ENCODE measurements at places on chromosomes 7 and 10.

DNA sequence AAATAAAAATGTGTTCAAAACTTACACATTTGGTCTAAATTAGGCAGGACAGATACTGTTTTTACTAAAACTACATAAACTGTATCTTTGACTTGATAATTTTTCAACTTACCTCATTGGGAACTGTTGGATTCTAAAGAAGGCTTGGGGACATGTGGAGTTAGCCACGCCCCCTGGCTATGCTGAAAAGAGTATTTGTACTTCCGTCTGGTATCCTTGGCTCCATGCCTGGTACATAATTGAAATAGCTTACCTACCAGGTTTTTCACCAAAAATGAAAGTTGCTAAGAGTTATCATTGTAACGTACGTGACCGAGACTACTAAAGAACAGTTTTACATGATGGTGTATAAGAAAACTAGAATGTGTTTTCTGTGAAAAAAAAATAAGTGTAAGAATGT is 604.8 kb upstream of the IGFBP3 start:
- no peak for DNase-seq

DNA sequence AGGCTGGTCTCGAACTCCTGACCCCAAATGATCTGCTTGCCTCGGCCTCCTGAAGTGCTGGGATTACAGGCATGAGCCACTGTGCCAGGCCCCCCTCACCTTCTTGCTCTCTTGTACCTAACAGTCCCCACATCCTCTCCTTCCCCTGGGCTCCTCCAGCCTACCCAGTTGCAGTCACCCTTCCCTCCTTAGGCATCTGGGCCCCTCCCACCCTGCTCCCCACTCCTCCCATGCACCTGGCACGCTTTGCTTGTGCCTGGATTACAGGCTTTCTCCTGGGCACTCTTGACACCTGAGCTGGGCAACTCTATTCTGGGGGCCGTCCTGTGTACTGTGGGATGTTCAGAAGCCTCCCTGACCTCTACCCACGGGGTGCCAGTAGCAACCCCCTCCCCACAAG is 3.0 kb downstream of the CLDN15 start:
- DNase-seq = no peak

DNA sequence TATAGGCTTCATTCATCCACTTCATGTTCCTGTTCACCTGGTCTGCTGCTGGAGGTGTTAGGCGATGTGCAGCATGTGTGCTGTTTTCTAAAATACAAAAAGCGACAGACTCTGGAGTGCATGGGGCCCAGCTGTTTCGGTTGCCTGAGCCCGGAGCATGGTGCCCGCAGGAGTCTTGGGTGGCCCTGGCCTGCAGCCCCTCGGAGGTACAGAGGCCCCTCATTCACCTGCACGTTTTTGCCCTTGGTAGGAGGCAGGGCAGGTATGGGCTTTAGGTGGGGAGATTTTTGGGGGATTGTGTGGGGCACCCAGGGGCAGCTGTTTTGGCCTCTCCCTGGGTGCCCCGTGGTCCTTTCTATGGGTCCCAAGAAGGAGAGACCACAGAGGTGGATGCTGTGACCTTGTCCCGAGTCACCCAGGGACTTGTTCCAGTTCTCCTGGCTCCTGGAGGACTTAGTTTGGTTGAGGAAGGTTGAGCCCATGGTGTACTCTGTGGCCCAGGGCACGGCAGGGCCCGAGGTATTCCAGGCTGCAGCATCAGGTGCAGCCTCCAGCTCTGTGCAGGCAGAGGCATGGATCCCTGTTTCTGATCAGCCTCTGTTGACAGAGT is 130.7 kb downstream of the TRRAP start:
- DNase-seq = no peak

GRCh38 chr10:36676321-36676720 is 449.1 kb upstream of the ANKRD30A start:
- DNase-seq = peak; percentile 5

- DNase-seq = no peak
Observed at GRCh38 chr7:150317748-150318444, 5.3 kb upstream of the LRRC61 start.

GRCh38 chr7:2386964-2387669 is 16.3 kb upstream of the CHST12 start:
- DNase-seq = no peak

DNA sequence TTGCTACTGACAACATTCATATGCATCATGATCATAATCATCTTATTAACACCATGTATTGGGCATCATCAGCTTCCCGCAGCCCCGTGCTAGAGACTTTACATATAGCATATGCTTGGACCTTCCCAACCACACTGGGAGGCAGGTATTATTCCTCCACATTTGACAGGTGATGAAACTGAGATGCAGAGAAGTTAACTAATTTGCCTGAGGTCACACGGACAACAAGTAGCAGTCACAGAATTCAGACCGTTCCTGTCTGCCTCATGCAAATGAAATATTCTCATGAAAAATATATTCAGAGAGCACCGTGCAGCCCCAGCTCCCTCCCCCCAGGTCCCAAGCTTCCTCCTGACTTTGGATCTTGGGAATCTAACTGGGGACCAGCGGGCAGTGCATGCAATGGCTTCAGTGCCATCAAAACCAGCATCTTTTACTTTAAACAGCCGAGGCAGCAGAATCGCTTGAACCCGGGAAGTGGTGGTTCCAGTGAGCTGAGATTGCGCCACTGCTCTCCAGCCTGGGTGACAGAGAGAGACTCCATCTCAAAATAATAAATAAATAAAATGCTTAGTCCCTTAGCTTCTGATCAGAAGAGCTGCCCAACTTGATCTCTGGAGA is 112.2 kb upstream of the GPR26 start:
- DNase-seq = no peak

DNA sequence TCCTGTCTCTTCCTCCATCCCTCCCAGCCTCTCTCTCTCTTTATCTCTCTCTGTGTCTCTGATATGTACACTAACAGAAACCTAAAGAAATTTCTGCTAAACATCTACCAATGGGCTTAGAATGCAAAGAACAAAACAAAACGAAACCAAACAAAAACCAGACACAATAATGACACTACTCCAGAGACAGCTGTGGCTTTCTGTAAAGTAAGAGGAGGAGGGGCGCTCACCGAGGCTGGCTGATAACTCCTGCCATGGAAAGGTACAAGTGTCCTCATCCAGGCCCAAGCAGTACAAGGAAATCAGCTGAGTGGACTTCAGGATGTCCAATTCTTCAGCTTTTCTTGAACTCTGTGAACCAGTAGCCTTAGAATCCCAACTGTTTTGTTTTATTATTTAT is 70.4 kb upstream of the FZD8 start:
- DNase-seq = no peak

DNA sequence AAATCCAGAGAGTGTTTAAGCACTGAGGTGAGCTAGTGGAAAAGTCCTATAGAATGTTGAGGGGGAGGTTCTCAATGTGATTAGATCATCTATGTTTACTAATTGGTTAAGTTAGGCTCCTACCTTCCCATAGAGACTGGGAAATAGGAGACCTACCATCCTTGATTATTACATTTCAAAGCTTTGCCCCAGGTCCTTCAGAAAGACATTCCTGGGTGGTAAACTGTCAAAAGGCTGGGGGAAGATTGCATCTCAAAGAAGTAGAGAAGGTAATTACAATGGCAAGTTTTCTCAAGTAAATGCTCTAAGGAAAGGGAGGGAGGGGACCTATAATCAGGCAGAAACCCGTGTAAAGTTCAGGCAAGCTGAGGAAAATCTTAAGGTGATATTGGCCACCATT is 247.8 kb upstream of the SMIM30 start:
- DNase-seq = no peak

DNA sequence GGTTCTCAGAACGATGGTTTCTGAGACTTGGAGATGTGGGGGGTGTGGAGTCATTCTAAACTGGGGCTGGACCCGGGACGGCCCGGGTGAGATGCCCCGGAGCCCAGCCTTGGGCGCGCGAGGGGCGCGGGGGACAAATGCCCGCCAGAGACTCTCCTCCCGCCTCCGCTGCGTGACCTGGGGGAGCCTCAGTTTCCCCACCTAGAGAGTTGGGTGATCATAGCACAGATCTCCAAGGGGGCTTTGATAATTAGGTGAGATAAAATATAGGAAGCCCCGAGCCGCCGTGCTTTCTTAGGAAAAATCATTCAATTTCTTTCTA is 658 bp upstream of the FZD8 start:
- no peak for DNase-seq

DNA sequence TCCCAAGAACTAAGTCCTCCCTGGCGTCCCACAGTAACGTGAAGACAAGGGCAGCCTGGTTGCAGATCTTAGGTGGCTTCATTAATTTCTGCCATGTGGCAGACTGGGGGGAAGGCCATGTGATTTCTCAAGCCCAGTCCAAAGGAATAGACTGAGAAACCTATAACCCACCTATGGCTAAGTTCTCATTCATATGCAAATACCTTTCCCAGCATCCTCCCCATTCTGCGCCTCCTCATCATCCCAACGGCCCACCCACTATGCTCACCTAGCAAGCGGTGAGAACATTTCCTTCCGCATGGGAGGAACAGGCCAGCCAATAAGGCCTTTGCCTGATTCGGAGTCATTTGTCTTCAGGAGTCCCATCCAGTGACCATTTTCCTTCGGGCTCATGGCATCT is 8.2 kb upstream of the CLEC2L start:
- DNase-seq = no peak

GRCh38 chr7:70599446-70600190 is 532.3 kb upstream of the GALNT17 start:
- DNase-seq = no peak

DNA sequence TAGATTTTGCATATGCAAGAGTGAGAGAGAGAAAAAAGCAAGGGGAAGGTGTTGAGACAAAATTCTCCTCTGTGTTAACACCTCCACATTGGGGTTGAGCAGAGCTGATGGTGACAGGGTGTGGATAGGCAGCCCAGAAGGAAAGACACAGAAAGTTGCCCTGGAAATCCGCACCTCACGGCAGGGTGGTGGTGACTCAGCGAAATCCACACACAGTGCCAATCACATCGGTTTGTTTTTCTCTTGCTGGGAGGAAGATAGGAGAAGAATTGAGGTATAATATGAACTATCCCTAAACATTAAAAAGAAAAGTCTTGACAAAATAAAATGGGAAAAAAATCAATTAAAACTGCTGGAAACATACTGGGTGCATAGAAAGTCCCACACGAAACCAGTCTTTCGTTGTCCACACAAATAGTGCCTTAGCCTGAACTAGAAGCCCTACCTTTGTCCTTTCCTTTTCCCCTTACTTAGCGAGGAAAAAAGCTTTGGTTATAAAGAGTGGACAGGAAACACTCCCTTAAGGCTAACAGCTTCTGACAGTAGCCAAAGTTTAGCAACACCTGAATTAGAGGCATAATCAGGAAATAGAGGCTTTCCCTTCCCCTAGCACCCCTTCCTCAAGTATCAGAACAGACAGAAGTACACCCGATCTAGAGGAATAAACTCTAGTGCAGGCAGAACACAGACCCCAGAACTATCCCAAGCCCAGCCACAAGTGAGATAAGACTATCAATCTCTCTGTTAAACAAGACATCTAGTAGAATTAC is 39.2 kb upstream of the DNAJC1 start:
- no peak for DNase-seq

Data from DMS 273 treated with DMSO at 0.1 percent for 48 hours (cell line).